Gastroesophageal sphincter (tissue), 4 donors: ENCODE measurements at places on chromosomes 16 and 17. TPM values are rescaled to one million over a fixed set of nuclear protein-coding genes. Genes with fewer than 3 reads are reported as not detected.

The CRYBA1 gene
- not detected for total RNA-seq

The KRT24 gene
- 1.1 TPM for total RNA-seq

DNA sequence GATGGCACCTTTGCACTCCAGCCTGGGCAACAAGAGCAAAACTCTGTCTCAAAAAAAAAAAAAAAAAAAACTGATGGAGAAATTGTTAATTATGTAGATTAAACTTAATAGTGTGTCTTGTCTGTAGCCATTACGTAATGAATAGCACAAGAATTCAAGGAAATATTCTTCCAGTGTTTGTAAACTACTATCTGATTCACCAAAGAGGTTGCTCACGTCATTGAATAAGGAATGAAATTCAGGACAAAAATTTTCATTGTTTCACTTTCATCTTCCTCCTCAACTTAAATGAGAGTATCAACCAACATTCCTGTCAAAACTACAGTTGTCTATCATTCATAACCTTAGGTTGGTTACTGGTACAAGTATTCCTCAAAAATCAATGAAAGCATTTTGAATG lies 30.7 kb upstream of the MYO18A start:
- H3K27me3 ChIP-seq, result no peaks in the 10 kb centered on the region
- no peaks in the 10 kb centered on the region for H3K36me3 ChIP-seq
- no peak for ATAC-seq
- H3K4me3 ChIP-seq, result no peak overlapping the region

DNA sequence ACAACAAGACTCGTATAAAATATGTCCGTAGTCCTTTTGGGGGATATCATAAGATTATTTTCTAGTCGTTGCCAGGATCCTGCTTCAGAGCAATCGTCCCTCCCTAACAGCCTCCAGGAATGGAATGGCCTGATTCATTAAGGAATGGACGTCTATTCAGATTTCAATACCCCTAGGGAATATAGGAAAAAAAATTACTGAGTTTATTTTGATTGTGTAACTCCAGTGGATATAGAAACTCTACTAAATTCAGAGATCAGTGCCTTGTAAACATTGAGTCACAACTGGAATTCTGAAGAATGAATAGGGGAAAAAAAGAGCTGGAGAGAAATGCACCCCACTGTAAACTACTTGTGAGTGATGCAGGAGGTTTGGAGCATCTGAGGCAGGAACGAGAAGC lies 1171.5 kb upstream of the GOT2 start:
- ATAC-seq, result no peak
- no peak overlapping the region for H3K27ac ChIP-seq
- no peak overlapping the region for H3K4me3 ChIP-seq
- peaks cover 6% of the 10 kb centered on the region for H3K4me1 ChIP-seq
- H3K27me3 ChIP-seq, result no peaks in the 10 kb centered on the region
- H3K36me3 ChIP-seq, result no peaks in the 10 kb centered on the region

GRCh38 chr16:685967-686366 lies 1.8 kb upstream of the JMJD8 start:
- no peak overlapping the region for H3K4me3 ChIP-seq
- H3K27me3 ChIP-seq, result no peaks in the 10 kb centered on the region
- H3K36me3 ChIP-seq, result no peaks in the 10 kb centered on the region
- H3K4me1 ChIP-seq, result peaks cover 84% of the 10 kb centered on the region

DNA sequence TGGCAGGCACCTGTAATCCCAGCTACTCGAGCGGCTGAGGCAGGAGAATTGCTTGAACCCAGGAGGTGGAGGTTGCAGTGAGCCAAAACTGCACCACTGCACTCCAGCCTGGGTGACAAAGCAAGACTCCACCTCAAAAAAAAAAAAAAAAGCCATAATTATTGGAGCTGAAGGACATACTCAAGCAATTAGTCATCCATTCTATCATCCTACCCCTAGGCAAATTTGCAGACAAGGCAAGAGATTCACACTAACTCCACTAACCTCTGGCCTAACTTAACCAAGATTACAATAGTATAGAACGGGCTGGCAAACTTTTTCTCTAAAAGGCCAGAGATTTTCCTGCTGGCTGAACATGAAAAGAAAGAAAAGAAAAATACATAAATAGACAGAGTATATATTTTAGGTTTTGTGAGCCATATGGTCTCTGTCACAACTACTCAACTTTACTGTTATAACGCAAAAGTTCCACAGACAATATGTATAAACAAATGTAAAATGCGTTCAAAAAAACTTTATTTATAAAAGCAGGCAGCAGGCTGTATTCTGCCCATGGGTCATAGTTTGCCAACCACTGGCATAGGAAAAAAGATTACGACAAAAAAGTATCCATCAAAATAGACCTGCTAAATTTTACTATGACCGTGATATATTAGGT lies 29.7 kb downstream of the BRIP1 start:
- H3K4me3 ChIP-seq, result no peak overlapping the region
- no peaks in the 10 kb centered on the region for H3K27me3 ChIP-seq
- no peaks in the 10 kb centered on the region for H3K4me1 ChIP-seq
- no peak for ATAC-seq

DNA sequence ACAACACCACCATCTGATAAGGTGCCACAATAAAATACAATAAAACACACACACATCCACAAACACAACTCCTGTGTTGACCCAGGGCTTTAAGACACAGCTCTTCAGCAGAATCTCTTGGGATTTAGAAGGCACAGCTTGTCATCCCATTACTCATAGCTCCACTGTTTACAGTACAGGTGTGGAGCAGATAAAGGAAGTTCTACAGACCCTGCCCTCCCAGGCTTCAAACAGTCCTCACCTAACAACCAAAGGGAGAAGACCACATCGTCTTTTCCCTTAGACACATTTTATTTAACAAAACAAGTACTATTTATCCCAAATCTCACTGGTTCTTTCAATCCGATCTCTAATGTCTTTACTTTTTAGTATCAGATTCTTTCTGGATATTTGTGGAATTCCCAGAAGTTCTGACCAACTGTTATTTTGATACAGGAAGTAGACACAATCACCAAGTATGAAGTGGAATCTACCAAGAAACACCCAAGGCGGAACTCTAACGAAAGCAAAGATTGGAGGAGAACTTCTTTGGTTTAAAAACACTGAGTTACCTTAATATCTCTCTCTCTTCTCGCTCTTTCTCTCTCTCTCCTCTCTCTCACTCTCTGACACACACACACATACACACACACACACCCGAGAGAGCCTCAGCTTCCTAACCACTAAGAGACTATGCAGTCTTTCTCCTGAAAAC lies 46.1 kb downstream of the CYTH1 start:
- ATAC-seq, result no peak
- H3K4me1 ChIP-seq, result peaks cover 7% of the 10 kb centered on the region
- H3K27ac ChIP-seq, result peak overlapping the region; percentile 72
- H3K4me3 ChIP-seq, result peak overlapping the region; percentile 46

- H3K27ac ChIP-seq, result no peak overlapping the region
- H3K4me1 ChIP-seq, result no peaks in the 10 kb centered on the region
- peaks cover 18% of the 10 kb centered on the region for H3K36me3 ChIP-seq
- H3K4me3 ChIP-seq, result no peak overlapping the region
- no peaks in the 10 kb centered on the region for H3K27me3 ChIP-seq
Observed at GRCh38 chr17:8572764-8573163, 57.8 kb downstream of the MYH10 start.

- no peak overlapping the region for H3K27ac ChIP-seq
- H3K27me3 ChIP-seq, result peaks cover 66% of the 10 kb centered on the region
Observed at GRCh38 chr16:89025636-89026035, 48.6 kb upstream of the CBFA2T3 start.

DNA sequence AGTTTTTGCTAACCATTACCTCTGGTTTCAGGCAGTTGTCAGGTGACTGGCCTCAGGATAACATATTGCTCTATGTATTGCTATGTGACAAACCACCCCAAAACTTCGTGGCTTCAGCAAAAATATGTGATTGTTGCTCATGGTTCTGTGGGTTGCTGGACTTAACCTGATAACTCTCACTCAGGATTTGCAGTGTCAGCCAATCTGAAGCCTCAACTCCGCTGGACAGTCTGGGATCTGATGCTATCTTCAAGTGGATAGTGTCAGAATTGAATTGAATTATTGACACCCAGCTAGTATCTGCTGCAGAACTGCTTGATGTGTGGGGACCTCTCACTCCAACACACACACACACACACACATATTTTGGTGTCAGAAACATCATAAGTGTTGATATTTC lies 34.7 kb upstream of the GUCY2D start:
- no peak overlapping the region for H3K27ac ChIP-seq
- H3K4me3 ChIP-seq, result no peak overlapping the region
- ATAC-seq, result no peak
- H3K4me1 ChIP-seq, result no peaks in the 10 kb centered on the region
